ENCODE measurements at places on chromosomes 12 and 14. TPM values are rescaled to one million over a fixed set of nuclear protein-coding genes. Genes with fewer than 3 reads are reported as not detected.

- no peak overlapping the region for H3K4me3 ChIP-seq
- H3K36me3 ChIP-seq: no peaks in the 10 kb centered on the region
- DNase-seq: no peak
- H3K27ac ChIP-seq: no peak overlapping the region
- H3K27me3 ChIP-seq: no peaks in the 10 kb centered on the region
Observed at GRCh38 chr14:100436745-100437406, 113.7 kb downstream of the SLC25A47 start.

GRCh38 chr12:111767362-111768158 is 827 bp downstream of the ALDH2 start:
- peak overlapping the region; percentile 80 for H3K27ac ChIP-seq
- no peaks in the 10 kb centered on the region for H3K36me3 ChIP-seq
- no peaks in the 10 kb centered on the region for H3K27me3 ChIP-seq
- peak overlapping the region; percentile 76 for H3K4me3 ChIP-seq
- peaks cover 18% of the 10 kb centered on the region for H3K4me1 ChIP-seq

The PSME2 gene
- 243 TPM for polyA plus RNA-seq

GRCh38 chr14:68622856-68623255 is 170.0 kb downstream of the ZFP36L1 start:
- H3K4me3 ChIP-seq: no peak overlapping the region
- no peaks in the 10 kb centered on the region for H3K27me3 ChIP-seq
- no peaks in the 10 kb centered on the region for H3K36me3 ChIP-seq
- no peak overlapping the region for H3K27ac ChIP-seq

DNA sequence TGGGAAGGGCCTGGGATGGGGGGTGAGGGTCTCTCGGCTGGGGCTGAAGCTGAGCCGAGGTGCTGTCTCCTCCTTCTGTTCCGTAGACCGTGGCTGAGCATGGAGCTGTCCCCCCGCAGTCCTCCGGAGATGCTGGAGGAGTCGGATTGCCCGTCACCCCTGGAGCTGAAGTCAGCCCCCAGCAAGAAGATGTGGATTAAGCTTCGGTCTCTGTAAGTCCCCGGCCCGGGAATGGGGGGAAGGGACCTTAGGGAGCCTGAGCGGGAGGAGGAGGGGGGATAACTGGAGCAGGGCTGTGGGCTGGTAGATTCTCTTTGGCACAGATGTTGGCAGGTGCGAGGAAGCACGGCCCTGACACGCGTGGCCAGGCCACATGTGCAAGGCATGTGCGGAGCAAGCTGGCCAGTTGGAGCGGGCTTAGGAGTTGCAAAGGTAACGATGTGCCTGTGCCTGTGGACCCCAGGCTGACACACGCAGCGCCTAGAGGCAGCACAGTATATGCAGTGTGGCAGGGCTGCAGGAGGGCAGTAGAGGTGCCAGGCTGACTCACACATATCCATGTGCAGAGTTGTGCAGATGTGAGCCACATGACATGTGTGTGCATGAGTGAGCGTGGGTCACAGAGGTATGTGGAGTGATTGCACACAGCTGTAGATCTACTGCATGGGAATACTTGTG is 512 bp downstream of the PDE1B start:
- peaks cover 3% of the 10 kb centered on the region for H3K4me1 ChIP-seq
- H3K36me3 ChIP-seq: no peaks in the 10 kb centered on the region
- peak; percentile 13 for DNase-seq
- peaks cover 81% of the 10 kb centered on the region for H3K27me3 ChIP-seq
- H3K27ac ChIP-seq: no peak overlapping the region
- H3K4me3 ChIP-seq: peak overlapping the region; percentile 33

- H3K36me3 ChIP-seq: no peaks in the 10 kb centered on the region
- DNase-seq: no peak
- no peaks in the 10 kb centered on the region for H3K4me1 ChIP-seq
- H3K4me3 ChIP-seq: no peak overlapping the region
- H3K27ac ChIP-seq: no peak overlapping the region
Observed at GRCh38 chr12:91276509-91276908, 93.9 kb upstream of the DCN start.

GRCh38 chr14:21097636-21098075 is 799 bp downstream of the ZNF219 start:
- peak overlapping the region; percentile 82 for H3K27ac ChIP-seq
- H3K4me1 ChIP-seq: peaks cover 58% of the 10 kb centered on the region
- H3K36me3 ChIP-seq: peaks cover 7% of the 10 kb centered on the region
- peak overlapping the region; percentile 36 for H3K4me3 ChIP-seq
- no peaks in the 10 kb centered on the region for H3K27me3 ChIP-seq
- DNase-seq: peak; percentile 68

GRCh38 chr14:60327447-60328331 is 78.7 kb downstream of the PPM1A start:
- peaks cover 6% of the 10 kb centered on the region for H3K4me1 ChIP-seq
- peak; percentile 58 for DNase-seq
- H3K36me3 ChIP-seq: no peaks in the 10 kb centered on the region
- H3K4me3 ChIP-seq: peak overlapping the region; percentile 36

GRCh38 chr14:68576031-68576430 is 216.8 kb downstream of the ZFP36L1 start:
- H3K36me3 ChIP-seq: no peaks in the 10 kb centered on the region
- H3K27ac ChIP-seq: no peak overlapping the region
- no peak overlapping the region for H3K4me3 ChIP-seq
- H3K4me1 ChIP-seq: peaks cover 7% of the 10 kb centered on the region
- H3K27me3 ChIP-seq: no peaks in the 10 kb centered on the region

Data from large intestine (tissue), 12 donors.